8988T (cell line): ENCODE measurements at places on chromosomes 5 and 9.

- DNase-seq: no peak
These were observed 308.6 kb upstream of the EFNA5 start for GRCh38 chr5:107979291-107979690.

DNA sequence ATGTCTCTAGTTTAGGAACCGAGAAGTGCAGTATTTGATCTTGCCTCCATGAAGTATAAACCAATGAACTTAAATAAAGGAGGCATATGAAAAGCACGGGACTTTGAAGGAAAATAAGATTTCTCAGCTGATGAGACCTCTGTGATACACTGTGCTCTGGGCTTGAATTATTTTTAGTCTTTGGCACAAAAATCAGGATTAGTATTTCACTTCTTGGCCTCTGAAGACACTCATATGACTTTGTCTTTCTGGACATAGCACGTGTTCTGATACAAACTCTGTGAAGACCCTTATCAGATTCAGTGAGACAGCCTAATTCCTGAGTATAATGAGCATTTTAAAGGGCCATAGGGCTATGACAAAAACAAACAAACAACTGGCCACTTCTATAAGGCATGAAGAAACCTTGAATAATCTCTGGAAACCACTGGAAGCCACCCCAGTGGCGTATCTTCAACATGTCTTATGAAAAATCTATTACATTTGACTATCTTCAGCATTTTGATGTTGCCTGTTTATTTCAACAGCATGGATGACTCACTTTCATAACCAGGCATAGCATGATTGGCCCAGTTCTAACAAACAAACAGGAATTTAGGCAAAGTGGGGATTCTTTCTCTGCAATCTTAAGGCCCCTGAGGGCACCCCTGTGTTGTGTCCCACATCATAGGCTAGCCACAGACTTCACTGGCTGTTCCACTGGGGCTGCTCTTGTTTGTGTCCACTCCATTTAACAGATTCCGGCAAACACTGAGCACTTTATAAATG is 90.3 kb upstream of the ZNF462 start:
- no peak for DNase-seq

GRCh38 chr5:181283347-181283746 is 22.4 kb upstream of the TRIM52 start:
- no peak for DNase-seq

- no peak for DNase-seq
These were observed 135.4 kb downstream of the UGCG start for GRCh38 chr9:112032009-112032408.

DNA sequence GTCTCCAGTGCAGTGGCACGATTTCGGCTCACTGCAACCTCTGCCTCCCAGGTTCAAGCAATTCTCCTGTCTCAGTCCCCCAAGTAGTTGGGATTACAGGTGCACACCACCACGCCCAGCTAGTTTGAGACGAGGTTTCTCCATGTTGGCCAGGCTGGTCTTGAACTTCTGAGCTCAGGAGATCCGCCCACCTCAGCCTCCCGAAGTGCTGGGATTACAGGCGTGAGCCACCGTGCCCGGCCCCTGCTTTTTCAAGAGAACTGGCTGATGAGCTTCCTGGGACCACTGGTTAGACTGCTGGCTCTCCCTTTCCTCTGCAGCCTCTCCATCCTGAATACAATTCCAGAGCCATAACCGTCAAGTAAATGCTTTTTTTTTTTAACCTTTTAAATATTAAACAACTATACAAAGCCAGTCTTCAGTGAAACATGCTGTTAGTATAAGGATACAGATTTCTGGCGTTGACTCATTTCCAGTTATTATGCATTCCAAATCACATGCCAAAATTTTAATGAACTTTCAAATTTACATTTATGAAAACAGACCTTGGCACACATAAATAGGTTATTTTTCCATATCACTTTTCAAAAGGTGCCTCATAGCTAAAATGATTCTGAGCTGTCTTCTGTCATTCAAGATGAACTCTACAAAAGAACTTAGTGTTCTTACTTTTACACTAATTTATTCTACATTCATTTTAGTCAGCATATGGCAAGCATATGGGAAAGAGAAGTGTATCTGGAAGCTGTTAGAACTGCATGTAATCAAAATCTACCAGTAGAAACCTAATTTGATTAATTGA is 116.0 kb downstream of the MLLT3 start:
- DNase-seq: no peak

GRCh38 chr9:96453625-96454024 is 3.7 kb downstream of the HABP4 start:
- peak; percentile 49 for DNase-seq

DNA sequence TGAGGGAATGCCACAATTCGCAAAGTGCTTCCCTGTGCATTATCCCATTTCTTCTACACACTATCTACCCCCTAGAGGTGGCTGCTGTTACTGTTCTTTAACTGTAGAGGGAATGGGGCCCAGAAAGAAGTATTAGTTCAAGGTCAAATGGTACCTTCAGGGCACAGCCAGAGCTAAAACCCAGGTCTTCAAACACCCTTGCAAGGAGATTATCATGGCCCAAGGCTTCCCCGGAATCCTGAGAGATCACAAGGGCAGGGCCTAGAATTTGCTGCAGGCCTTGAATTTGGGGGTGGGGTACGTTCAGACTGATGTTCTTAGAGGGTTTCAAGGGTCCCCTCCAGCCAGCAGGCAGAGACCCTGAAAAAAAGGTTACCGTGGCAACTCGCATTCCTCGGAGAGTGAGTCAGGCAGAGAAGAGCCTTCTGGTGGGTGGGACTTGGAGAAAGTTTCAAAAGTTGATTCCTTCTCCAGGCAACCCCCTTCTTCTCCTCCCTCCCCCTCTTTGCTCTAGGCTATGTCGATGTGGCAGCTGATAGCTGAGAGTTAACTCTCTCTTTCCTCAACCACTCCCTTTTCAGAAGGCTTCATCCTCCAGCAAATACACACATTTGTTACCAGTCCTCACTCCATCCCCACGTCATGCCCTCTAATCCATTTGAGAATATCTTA is 1.9 kb downstream of the SPARC start:
- no peak for DNase-seq

DNA sequence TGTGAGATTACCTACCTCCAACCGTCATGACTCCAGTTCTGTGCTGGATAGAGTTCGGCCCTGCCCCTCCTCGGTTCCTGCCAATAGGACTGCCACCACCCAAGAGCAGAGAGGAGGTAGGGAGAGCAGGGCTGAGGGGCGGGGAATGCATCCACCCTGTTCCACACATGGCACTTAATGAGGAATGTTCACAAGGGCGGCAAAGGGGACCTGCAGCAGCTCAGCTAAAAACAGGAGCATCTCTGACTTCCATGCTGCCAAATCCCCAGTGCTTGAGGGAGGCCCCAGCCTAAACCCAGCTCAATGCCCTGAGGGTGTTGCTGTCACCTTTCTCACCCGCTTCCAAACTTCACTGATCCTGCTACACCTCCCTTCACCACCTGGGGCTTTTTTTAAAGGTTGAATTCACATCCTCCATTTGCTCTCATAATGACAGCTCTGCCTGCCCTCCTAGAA is 7.8 kb upstream of the DELE1 start:
- DNase-seq: no peak

GRCh38 chr5:90096415-90097081 is 313.0 kb downstream of the CETN3 start:
- DNase-seq: peak; percentile 23

- DNase-seq: no peak
These were observed 50.2 kb downstream of the APC start for GRCh38 chr5:112787896-112788295.

- peak; percentile 90 for DNase-seq
These were observed 2.0 kb downstream of the IER5L start for GRCh38 chr9:129175825-129176633.

GRCh38 chr5:40603378-40603777 is 76.3 kb upstream of the PTGER4 start:
- DNase-seq: no peak

- DNase-seq: no peak
These were observed 25.0 kb downstream of the SH3TC2 start for GRCh38 chr5:149037817-149038216.

DNA sequence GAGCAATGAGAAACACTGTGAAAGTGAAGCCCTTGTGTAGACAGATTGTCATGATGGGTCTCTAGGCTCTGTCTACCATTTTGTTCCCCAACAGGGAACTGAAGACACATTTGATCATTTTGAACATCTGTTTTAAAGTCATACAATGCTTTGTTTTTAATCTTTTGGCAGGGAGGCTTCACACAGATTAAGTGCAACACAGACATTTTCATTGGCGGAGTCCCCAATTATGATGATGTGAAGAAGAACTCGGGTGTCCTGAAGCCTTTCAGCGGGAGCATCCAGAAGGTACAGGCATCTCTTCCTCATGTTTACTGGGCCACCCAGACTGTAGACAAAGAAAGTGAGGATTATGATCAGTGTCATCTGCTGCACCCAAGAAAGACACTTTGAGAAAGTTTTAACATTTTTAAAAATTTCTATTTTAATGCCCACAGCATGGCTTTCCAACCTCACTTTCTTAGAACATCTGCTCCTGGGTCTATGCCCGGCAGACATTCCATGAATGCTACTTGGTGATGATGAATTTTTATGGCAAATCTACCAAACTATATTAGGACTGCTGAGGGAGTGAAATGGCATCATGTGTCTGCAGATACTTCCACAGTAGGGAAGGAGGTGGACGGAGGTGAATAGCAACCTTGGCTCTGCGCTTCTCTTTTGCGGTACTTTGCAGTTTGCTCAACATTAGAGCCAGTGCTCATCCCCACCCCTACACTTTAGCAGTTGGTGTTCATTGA is 121.3 kb downstream of the LIFR start:
- no peak for DNase-seq

- DNase-seq: no peak
These were observed 129.4 kb upstream of the RASA1 start for GRCh38 chr5:87138091-87138805.

DNA sequence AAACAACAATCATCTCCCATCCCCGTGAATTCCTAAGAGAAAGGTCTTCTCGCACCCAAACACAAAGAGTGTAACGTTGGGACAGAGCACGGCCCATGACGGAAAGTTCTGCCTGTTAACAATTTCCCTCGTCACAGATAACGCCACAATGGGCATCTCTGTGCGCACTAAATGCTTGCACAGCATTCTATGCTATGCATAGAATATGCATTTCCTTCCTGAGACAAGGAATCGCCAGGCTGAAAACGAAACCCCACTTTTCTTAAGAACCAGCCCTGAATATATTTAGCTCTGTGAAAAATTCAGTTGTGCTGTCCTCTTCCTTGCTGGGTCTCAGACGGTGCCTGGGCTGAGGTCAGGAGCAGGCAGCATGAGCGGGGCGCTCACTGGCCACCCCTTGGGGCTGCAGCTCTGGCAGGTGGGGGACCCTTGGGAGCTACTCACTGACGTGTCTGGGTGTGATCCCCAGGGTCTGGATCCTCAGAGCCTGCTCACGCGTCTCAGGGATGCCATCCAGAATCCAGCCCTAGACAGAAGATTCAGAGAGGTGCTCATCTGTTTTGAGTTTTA is 49.8 kb downstream of the AK8 start:
- DNase-seq: no peak

GRCh38 chr9:7368410-7369292 is 430.9 kb downstream of the DMAC1 start:
- DNase-seq: no peak

DNA sequence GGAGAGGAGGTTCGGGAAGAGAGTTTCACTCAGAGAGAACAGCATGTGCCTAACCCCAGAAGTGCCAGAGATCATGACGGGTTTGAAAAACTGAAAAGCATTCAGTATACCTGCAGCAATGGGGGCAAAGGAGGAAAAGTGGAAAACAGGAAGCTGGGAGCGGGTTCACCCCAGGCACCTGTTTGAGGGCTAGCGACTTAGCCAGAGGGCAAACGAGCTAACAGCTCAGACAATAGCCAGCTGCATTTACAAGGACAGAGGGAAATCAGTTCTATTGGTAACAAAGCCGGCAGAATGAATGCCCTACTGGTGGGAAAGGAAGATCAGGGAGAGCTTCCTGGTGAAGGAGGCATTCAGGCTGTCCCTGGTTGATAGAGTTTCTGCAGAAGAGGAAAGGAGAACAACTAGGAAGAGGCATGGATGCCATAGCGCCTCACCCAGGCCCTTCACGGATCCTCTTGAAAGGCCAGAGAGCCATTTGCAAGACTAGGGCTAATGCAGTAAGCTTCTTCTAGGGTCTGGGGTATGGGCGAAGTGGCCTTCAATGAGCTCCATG is 141.7 kb upstream of the ADRA1B start:
- DNase-seq: no peak

DNA sequence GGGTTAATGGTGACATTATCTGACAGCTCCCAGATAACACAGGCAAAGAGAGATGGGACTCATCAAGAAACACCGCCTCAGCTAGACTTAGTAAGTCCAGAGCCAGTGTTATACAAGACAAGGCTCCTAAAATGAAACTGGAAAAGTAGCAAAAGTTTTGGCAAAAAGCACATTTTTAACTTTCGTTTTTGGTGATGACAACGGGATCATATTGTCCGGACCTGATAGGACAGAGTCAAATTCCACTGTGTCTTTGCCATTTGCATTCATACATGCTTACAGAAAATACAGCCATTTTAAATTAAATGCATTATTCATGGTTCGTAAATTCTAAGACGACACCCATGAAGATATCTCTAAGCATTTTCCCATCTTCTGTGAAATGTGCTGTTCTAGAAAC is 152.1 kb downstream of the CRB2 start:
- no peak for DNase-seq

DNA sequence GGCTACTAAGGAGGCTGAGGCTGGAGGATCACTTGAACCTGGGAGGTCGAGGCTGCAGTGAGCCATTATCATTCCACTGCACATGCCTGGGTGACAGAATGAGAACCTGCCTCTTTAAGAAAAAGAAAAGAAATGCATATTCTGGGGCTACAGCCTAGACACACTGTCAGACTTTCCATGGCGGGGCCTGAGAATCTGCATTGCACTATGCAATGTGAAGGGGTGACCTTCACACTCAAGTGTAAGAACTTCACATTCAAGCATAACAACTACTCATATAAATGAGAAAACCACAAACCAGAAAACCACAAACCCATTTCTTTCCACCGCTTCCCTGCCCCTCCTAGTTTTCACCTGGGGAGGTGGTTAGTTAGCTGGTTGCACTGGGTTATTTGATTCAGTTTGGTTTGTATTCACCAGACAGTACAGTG is 18.0 kb upstream of the FBP2 start:
- DNase-seq: no peak

GRCh38 chr5:173680660-173681242 is 64.3 kb upstream of the BOD1 start:
- no peak for DNase-seq

- peak; percentile 13 for DNase-seq
These were observed 822 bp downstream of the DENND4C start for GRCh38 chr9:19231126-19231903.

DNA sequence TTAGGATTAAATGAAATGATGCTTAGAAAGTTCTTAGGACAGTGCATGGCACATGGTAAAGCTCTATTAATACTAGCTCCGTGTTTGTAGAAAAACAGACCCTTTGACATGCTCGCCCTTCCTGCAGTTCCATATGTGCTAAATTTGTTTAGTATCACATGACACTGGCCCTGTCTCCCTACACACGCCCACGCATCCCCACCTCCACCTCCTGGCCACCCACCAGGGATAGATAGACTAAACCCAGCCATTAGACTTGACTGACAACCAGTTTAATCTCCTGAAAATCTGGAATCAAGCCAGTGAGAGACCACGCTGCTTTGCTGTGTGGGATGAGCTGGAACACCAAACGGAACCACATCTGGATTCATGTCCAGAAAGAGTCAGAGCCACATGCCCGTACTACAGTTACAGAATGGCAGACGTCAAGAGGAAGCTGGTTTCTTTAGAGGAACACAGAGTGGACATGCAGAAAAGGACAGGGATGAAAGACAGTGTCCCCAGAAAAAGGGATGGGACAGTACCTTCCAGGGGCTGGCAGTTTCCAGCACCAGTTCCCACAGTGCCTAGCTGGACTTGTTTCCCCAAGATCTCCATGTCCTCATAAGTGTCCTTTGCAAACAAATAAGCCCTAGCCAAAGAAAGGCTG is 186.1 kb downstream of the PDZD2 start:
- no peak for DNase-seq
